IMR-90 (cell line): ENCODE measurements at places on chromosomes 7 and 10. TPM values are rescaled to one million over a fixed set of nuclear protein-coding genes. Genes with fewer than 3 reads are reported as not detected.

GRCh38 chr7:131268906-131269305, 58.8 kb upstream of the MKLN1 start:
- no peak for DNase-seq

- no peak for DNase-seq
Measured at GRCh38 chr7:141674702-141675101, 27.3 kb downstream of the DENND11 start.

- no peak for DNase-seq
Measured at GRCh38 chr7:35256256-35257175, 2.6 kb upstream of the TBX20 start.

GRCh38 chr7:151754142-151754590, 122.7 kb downstream of the PRKAG2 start:
- peak; percentile 99 for DNase-seq

DNA sequence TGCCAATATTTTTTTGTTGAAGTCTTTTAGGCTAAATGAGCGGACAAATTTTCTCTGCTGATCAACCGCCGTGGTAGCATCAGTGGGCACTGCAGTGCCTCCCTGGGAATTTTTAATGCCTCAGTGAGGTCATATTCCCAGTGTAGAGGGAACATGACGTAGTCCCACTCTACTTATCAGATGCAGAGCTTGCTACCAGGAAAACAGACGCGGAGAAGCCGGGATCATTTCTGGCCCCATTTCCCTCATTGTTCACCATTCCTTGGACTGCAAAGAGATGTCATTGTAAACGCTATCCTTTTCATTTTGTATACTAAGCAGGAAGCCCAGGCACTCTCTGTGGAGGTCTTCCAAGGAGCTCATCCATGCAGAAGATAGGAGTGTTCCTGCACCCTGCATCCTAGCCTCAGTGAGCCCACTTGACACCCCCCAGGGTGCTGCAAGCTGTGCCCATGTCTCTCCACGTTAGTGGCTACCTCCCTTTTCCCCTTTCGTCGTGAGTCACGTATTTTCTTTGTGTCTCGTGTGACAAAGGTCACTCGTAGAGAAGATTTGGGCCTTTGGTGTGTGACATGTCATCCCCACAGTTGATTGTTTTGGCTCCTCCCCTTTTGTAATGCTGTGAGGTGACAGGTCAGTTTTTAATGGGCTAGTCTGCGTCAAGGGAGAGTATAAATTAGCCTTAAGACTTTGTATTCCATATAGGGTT, 145.5 kb downstream of the TCF7L2 start:
- no peak for DNase-seq

GRCh38 chr7:95478272-95479037, 7.3 kb upstream of the ASB4 start:
- peak; percentile 30 for DNase-seq

DNA sequence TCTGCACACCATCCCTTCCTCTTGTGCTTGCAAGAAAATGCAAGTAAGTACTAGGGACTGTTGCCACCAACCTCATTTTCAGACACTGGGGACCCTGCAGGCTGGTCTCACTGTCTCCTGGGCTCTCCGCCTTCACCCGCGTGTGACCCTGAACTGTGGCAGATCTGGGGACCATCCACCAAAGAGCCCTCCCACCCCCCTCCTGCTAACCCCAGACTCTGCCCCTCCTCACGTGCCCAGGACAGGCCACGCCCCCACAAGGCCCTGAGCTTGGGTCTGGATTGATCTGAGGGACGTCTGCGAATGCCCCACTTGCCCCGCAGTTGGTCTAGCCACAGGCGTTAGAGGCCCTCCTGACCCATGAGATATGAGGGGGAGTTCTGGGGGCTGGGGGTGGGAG, 8.1 kb downstream of the CNPY1 start:
- no peak for DNase-seq

Gene TMEM168
- total RNA-seq, result 22.9 and 26.1 TPM in 2 replicates

DNA sequence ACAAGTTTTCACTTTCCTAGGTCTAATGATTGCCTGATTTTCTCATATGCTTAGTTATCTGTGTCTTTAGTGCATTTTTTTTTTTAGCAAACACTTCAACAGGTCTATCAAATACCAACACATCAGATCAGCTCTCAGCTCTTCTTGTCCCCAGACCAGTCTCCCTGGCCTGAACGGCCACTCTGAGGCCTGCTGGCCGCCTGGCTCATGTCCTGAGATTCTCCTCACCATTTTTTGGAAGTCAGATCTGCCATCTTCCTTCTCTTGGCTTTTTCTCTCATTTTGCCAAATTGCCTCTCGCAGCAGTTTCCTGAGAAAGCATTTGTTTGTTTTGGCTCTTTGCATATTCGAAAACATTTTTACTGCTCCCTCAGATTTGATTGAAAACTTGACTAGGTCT, 29.3 kb downstream of the PPP2R2D start:
- DNase-seq, result no peak

- DNase-seq, result no peak
Measured at GRCh38 chr10:63735305-63735704, 214.1 kb downstream of the REEP3 start.
